Fibroblast of skin of scalp (primary cell): ENCODE measurements at places on chromosomes 3 and 15.

- DNase-seq, result no peak
Observed at GRCh38 chr3:186316666-186317260, 45.3 kb downstream of the DGKG start.

DNA sequence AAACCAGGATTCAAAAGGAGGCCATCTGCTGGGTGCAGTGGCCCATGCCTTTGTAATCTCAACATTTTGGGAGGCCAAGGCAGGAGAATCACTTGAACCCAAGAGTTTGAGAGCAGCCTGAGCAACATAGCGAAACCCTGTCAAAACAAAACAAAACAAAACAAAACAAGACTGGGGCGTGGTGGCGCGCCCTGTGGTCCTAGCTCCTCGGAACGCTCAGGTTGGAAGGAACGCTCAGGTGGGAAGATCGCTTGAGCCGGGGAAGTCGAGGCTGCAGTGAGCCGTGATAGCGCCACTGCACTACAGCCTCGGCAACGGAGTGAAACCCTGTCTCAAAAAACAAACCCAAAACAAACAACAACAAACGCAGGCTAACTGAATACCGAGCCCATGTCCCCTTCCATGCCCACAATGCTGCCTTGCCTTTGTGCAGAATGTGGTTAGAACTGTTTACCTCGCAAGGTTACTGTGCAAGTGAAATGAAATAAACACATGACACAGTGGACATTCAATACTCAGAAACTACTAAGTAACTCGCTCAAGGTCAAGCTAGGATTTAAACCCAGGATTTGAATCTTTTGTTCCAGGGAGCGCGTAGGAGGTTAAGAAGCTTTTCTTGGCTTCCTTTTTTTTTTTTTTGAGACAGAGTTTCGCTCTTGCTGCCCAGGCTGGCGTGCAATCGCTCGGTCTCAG lies 766 bp upstream of the EMC4 start:
- DNase-seq, result no peak

DNA sequence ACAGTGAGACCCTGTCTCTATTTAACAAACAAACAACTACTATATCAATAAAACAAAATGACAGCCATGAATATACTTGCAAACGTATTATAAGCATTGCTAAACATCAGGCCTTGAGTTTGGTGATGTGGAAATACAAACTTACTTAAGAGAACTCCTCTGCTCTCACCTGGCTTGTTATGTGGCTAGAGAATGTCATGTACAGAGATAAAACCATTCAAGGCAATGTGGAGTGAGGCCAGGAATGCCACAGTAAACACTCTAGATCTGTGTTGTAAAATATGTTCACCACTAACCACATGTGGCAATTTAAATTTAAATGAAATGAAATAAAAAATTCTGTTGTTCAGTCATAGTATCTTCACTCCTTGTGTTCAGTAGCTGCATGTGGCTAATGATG lies 22.7 kb upstream of the RARB start:
- DNase-seq, result no peak

GRCh38 chr3:56761887-56762651 lies 39.7 kb downstream of the ARHGEF3 start:
- peak; percentile 18 for DNase-seq

DNA sequence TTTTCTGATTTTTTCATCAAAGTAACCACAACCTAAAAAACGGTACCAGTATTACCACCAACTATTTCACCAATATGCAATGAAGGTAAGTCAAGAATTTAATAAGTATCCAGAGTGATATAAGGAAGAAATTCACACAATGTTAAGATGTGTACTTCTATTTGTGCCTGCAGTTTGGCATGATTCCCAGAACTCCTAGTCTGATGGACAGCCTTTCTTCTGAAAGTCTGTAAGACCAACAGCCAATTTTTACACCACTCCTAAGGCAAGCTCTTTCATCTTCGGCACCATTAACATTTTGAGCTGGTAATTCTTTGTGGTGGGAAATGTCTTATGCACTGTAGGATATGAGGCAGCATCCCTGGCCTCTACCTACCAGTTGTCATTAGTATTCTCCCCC lies 108.3 kb downstream of the VPS13C start:
- peak; percentile 11 for DNase-seq

DNA sequence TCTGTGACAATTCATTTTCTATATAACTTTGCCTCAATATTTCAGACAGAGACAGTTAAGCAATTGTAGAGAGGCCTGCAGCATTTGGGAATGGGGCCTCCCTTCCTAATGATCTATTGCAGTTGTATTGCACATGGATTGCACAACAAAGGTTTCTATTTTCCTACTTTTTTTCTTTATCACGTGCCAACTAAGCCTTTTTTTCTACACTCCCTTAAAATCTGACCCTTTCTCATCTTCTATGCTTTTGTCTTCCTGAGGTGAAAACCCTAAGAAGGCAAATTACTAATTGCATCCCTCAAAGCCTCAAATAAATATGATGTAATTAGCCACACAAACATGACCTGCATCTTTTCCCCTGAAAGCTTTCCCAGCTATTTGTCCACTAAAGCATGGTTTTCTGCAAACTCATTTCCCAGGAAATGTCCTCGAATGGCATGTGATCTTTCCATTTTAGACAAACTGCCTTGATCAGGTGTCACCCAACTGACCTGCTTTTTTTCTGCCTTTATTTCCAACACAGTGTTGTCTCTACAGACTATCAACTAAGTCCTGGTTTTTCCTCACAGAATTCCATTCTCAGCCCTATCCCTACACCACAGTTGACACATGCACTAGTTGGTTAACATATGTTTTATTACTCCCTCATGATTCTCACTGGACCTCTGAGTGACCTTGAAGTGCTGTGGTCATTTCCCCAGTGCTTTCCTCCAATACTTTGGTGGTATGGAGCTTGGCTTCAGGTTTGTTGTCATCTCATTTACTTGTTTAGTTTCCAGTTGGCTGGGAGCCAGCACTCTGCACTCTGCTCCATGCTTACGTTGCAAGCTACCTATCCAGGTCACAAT lies 31.9 kb upstream of the TSC22D2 start:
- peak; percentile 50 for DNase-seq

DNA sequence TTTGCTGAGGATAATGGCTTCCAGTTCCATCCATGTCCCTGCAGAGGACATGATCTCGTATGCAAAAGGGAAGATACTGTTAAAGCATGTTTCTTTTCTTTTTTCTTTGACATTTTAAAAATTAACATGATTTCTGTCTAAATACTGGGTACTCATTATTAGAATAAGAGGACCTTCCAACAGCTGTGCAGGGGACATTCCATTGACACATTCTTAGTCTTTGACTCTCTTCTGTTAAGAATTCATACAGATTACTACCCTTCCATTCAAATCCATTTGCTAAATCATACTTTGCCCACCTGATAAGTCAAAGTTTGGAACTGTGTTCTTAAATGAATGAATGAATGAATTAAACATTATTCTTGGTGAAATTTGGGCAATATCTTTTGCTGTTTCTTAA lies 5.1 kb upstream of the CP start:
- DNase-seq, result no peak

DNA sequence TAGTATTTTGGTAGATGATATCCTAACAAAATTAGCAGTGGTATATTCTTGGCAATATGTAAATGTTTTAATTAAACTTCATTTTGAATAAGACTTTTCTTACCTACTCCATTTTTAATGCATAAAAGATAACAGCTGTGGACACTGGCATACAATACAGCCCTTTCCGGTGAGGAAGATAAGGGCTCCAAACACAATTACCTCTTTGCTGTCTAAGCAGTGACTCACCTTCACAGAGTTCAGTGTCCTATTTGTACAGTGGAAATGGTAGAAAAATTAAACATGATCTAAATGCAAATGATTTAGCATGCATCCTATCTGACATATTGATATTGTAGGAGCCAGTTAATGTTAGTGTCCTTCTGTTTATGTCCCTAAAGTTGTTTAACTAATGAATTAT lies 969.4 kb downstream of the PLOD2 start:
- DNase-seq, result no peak

- DNase-seq, result peak; percentile 49
Observed at GRCh38 chr15:88331291-88331690, 74.8 kb upstream of the NTRK3 start.

DNA sequence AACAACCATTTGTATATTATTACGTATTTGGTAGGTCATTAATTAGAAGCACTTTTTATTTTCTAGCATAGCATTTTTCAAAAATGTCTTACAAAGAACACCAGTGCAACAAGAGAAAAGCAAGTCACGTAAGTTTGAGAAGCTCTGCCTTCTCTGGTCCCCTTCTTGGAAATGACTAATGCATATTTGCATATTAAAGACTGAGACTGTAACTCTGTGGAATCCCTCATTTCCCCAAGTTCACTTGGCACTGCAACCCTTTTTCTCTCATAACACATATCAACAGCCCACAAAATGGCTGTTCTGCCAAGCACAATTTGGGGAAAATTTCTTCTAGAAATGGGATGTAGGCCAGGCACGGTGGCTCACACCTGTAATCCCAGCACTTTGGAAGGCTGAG lies 176.3 kb downstream of the ERC2 start:
- DNase-seq, result peak; percentile 69

DNA sequence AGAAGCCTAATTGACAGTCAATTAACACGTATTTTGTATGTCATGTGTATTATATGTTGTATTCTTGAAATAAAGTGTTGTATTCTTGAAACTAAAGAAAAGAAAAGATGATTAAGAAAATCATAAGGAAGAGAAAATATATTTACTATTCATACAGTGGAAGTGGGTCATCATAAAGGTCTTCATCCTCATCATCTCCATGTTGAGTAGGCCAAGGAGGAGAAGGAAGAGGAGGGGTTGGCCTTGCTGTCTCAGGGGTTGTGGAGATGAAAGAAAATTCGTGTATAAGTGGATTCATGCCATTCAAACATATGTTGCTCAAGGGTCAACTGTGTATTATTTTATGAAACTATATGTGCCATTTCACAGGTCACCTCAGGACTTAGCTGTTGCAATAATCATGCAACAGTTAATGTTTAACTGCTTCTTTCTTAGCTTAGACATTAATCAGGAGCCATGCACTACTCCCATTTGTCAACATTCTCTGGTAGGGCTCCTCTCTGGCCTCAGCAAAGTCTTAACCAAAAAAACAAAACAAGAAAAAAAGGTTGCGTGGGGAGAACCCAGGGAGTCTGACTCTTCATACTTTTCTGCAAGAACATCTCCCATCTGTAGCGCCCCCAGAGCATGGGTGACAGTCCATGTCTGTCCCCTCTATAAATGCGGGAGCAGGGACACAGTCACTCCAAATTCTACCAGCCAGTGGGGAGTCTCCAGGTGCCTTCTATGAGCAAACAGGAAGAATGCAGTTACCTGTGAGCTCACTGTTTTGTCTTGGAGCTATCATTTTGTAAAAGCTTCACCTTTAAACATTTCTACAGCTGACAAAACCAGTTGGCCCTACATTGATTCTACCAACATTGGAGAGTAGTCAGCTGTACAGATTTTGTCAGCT lies 19.9 kb upstream of the LRRC2 start:
- no peak for DNase-seq

- DNase-seq, result peak; percentile 69
Observed at GRCh38 chr3:102165367-102165766, 269.4 kb upstream of the ZPLD1 start.

DNA sequence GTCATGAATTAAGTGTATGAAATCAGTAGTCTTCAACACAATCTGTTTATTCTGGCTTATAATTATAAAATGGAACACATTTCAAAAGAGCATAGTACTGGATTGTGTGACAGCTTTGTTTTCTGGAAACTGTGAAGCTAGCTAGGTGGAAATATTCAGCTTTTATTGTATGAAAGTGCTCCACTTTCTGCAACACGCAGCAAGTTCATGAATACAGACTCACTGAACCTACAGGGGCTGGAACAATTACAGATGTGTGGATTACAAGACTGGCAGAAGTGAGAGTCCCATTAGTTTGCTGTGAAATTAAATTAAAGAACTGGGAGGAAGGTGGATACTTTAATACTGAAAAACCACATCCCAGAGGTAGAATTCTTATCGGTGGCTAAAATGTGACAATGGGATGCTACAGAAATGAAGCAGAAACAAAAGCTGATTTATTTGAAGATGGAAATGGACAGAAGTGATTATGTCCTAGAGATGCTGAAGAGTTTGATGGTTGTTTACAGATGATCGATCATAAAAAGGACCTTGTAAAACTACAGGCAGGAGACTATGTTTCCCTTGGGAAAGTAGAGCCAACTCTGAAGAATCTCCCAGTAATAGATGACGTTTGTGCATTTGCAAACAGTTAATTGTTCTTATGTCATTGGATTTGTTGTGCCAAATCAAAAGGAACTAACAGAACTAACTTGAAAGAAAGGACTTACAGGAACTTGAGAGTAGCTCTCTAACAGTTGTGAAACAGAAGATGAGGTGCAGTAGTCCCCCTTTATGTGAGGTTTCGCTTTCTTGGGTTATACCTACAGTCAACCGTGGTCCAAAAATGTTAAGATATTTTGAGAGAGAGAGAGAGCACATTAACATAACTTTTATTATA lies 15.7 kb downstream of the TF start:
- DNase-seq, result no peak

GRCh38 chr3:172260381-172260780 lies 187.9 kb downstream of the GHSR start:
- DNase-seq, result peak; percentile 50

DNA sequence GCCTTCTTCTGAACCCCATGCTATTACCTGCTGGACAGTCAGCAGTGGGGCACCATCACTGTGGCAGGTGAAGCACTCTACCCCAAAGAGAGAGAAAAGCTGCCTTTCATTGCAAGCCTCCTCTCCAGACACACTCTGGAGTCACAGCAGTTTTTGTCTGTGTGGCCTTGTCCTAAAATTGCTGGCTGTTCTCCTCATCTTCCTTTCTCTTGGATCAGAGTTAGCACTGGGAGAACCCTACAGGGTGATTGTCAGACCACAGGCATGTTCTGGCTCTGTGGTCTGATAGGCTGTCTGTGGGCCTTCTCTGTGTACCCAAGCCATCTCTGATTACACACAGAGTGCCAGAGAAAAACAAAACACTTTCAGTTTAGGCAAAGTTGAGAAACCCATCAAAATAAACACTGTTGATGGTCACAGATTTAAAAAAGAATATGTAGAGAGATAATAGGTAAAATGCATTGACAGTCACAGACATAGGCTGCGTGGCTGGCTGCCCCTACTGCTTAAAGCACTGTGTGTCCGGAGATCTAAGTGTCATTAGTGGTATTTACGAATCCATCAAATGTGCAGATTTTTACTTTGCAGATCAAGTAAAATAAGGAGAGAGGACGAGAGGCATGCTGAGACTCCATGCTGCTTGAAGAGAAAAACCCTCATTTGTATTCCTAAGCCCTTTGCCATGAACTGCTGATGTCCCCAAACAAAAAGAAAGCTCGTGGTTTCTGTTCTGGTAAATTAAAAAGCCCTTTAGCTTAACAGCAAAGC lies 689.9 kb downstream of the TUSC7 start:
- DNase-seq, result peak; percentile 77

GRCh38 chr15:56744701-56745683 lies 11.7 kb upstream of the ZNF280D start:
- peak; percentile 46 for DNase-seq

DNA sequence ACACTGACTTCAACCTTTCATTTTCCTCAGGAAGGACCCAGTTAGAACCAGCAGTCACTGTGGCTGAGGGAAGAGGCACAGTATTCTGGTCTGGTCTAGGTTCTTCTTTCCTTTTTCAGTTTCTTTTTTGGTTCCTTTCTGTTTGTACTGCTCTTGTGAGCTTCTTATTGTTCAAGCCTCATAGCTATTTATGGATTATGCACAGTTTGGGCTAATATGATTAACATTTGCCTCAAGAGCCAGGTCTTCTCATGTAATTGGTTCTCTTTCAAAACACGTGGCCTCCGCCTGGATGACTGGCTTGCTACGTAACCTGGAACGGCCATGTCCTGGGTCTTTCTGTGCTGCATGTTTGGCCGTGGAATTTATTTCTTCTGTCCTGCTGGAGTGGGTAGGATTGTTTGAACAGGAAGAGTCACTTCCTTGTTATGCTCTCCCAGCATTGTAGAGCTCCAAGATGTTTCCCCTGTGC lies 43.3 kb downstream of the RBMS3 start:
- DNase-seq, result peak; percentile 46
